NCI-H524 treated with DMSO at 0.1 percent for 48 hours (cell line): ENCODE measurements at places on chromosomes 6 and 20.

DNA sequence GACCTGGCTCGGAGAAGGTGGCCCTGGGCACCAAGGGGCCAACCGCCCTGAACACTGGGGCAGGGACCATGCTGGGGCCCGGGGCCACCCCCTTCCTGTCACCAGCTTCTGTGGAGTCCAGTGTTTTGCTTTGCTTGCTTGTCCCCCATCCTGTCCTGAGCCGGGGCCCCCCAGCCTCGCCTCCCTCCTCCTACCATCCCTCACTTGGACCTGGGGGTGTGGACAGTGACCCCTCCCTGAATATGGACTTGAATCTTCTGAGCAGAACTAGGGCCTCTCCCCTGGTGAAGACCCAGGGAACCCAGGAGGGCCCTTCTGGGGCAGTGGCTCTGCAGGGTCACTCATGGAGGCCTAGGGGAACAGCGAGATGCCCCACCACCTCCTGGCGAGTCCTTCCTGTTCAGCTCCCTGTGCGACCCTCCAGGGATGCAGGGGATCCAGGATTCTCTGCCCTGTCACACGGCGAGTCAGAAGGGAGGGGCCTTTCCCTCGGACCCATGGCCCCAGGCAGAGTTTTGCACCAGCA, 41.6 kb downstream of the VSTM2L start:
- no peak for DNase-seq

- DNase-seq = no peak
Observed at GRCh38 chr20:3980260-3981131, 34.9 kb downstream of the RNF24 start.

DNA sequence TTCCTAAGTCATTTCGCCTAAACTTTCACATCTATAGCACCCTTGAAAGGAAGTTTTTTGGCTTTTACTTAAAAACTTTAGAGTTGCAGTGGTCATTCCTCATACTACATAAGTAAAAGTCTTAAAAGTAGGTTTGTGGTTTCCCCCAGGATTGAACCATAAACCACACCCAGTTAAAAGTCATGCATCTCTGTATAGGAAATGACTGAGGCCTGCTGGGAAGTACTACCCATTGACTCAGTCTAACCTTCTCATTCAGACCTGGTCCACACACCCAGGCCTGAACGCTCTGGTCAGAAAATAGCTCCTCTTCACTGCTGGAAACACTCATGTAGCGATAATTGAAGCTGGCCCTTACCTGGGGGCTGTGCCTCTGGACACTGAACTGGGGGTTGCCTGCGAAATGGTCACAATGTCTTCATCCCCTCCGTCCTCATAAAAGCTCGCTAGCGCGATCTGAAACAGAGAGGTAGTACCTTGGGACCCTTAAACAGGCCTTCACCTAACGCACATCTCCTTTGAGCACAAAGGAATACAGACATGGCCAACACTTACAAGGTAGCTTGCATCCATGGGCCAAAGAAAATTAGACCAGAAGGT, 2.6 kb downstream of the NSFL1C start:
- DNase-seq = no peak

- DNase-seq = no peak
Observed at GRCh38 chr6:138500867-138501446, 1.7 kb upstream of the NHSL1 start.

DNA sequence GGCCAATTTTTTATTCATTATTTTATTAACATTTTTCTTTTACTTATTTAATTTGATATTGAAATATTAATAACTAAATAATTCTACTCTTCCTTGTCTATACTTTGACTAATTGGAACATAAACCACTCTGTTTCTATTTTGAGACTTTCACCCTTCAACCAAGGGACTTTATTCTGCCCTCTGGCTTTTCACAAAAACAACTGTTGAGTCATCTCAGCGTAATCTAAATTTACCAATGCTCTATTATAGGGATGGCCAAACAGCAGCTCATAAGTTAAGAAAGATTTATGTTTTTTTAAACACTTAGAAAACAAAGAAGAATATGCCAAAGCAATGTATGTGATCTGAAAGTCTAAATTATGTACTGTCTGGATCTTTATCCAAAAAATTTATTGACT, 46.7 kb downstream of the DOP1A start:
- no peak for DNase-seq

GRCh38 chr6:114271405-114271804, 71.4 kb downstream of the HS3ST5 start:
- no peak for DNase-seq

DNA sequence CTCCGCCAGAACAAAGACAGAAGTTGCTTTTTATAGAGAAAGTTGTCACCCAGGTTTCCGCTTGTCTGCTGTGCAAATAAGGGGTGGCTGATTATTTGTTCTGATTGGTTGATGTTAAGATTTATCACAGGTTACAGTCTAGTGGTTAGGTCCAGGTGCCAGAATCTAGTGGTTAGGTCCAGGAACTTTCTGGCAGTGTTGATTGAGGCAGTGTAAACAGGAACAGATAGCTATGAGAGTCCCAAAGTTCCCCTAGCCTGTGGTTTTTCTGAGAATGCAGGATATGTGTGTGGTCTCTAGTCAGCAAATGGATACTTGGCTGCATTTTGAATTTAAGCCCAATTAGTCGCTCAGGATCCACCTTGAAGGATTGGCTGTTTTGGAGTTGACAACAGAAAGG, 148.0 kb downstream of the TMEM200A start:
- no peak for DNase-seq

GRCh38 chr20:38999217-38999616, 37.1 kb downstream of the DHX35 start:
- DNase-seq = no peak

DNA sequence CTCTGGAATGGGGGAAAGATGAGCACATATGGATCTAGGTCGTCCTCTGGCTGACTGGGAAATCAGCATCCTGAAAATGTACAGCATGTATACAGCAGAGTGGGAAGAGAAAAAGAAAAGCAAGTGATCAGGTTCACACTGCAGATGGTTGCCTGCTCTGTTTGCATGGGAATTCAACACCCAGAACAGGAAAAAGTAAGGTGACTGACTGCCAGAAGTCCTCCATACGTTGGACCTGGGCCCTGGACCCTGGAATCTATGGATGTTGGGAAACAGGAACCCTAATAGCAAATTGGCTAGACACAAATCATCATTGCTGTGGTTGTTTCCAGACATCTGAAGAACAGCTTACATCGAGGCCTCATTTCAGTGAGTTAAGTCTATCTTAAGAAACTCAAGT, 30.3 kb upstream of the TNFAIP3 start:
- no peak for DNase-seq

- no peak for DNase-seq
Observed at GRCh38 chr6:129874837-129875236, 13.7 kb upstream of the TMEM244 start.

DNA sequence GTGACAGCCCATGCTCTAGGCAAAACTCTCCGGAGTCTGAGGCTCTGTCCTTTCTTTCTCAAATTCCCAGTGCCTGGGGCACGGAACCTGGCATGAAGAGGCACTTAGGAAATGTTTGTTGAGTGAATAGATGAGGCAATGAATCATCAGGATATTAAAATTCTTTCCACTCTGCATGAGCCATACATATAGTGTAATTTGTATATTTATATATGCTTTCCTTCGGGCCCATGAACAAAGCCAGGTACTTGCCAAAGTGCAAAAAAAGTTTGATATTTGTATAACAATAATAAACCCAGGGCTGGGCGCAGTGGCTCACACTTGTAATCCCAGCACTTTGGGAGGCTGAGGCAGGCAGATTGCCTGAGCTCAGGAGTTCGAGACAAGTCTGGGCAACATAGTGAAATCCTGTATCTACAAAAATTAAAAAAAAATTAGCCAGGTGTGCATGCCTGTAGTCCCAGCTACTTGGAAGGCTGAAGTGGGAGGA, 212.3 kb upstream of the ZNF217 start:
- DNase-seq = no peak

GRCh38 chr6:6006006-6006427, 708 bp downstream of the NRN1 start:
- DNase-seq = no peak

DNA sequence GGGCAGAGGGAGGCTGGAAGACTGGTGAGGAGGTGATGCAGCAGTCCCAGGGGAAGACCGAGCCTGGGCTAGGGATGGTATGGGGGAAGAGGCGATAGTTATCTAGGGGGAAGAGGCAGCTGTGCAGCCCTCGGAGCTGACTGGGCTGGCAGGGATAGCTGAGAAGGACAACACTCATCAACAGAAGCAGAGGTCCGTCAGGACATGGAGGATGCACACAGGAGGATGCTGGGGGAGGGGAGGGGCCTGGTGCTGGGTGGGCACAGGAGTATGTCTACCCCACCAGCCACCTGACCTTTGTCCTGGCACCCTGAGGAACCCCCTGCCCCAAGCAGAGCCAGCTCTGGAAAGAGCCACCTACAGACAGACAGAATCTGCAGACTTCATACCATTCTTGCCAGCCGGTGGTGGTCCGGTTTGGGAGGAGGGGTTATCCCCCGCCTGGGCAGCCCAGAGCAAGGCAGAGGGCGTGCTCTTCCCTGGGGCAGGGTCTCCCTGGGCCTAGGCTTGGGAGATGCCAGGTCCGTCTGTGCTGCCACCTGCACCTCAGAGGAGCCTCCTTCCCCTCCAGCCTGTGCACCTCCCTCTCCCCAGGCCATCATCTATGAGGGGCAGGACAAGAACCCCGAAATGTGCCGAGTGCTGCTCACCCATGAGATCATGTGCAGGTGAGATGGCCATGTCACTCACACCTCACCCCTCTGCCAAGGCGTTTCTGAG, 14.9 kb downstream of the EBF4 start:
- DNase-seq = no peak

DNA sequence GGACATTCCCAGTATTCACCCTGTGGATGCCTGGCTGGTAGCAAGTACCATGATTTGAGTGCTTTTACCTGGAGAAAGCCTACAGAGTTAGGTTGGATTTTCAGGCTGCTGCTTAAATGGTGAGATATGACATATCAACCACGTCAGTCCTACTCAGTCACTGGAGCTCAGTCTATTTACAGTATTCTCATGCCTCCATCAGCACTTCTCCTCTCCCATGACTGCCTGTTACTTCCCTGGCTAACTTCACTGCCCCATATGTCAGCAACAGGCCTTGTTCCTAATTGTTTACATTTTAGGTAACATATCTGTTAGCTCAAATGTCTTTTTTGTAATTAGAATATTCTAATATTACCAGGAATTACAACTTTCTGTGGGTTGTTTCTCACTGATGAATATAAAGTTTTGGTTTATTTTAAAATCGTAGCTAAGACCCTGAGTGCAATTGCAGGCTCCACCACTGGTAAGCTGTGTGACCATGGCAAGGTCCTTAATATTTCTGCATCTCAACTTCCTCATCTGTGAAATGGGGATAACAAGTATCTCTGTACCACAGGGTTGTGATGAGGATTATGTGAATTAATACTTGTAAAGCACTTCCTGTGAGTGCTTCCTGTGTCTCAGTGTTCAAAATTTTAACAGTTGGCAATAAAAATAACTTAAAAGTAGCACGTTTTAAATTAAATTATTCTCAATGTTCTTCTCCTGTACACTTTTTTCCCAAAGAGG, 54.3 kb downstream of the RNF144B start:
- DNase-seq = no peak

- no peak for DNase-seq
Observed at GRCh38 chr6:75204959-75205775, 686 bp downstream of the COL12A1 start.

DNA sequence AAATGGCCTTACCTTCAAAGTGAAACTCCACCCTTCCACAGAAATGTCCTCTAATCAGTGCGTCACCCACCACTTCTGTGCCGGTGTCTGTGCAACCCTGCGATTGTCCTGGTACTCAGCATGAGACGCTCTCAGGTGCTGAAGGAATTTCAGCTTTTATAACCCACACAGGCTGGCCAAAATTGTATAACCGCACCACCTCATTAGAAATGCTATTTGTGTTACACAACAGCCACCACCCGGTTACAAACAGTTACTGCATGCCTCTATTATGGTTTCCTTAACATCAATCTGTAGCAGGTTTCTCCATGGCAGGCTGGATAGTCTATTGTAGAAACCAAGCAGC, 51.5 kb downstream of the SLC23A2 start:
- no peak for DNase-seq

- DNase-seq = no peak
Observed at GRCh38 chr6:51330971-51331370, 512.3 kb downstream of the TFAP2B start.

- DNase-seq = no peak
Observed at GRCh38 chr6:35360349-35361138, 18.2 kb downstream of the PPARD start.

- peak; percentile 66 for DNase-seq
Observed at GRCh38 chr6:3209114-3210023, 18.1 kb downstream of the TUBB2B start.

DNA sequence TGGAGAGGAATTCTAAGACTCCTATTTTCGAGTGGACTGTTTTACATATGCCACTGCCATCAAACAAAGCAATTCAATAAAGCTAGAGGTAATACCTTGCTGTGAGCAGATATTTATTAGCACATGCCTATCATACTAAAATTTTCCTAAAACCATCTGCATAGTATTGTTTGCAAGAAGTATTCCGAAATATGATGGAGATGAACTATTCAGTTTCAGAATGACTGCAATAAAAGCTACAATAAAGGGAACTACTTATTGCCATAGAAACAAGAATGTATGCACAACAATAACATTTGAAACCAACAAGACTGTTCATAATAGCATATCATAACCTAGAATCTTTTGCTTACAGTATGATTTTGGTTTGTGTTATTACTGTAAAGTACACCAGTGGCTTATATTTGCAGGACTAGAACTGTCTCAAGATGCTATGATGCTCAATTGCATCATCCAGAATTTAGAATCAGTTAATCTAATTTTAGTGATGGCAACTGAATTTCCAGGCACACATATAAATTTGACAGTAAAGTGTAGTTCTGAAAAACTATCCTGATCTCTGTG, 144.3 kb downstream of the GRIK2 start:
- DNase-seq = no peak

DNA sequence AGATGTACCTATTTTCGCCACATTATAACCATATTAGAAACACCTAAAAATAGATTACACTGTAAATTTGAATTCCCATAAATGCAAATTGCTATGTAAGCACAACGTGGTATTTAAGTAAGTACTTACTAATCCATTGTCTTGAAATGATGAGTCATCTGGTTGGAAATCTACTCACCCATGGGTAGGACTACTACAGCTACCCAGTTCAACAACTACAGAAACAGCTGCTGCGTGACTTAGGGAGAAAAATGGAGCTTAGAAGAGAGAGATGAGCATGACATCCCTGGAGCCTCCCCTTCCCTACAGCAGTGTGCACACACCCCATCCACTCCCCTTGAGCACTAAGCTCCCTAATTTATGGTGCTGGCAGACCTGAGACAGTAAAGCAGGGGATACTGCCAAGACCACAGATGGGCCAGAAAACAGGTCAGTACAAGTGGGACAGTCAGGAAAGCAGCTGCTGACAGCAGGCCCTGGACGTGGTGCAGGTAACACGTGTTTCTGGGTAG, 26.9 kb downstream of the RRAGD start:
- DNase-seq = peak; percentile 98

- DNase-seq = no peak
Observed at GRCh38 chr20:62296724-62297448, 5.9 kb upstream of the ADRM1 start.

DNA sequence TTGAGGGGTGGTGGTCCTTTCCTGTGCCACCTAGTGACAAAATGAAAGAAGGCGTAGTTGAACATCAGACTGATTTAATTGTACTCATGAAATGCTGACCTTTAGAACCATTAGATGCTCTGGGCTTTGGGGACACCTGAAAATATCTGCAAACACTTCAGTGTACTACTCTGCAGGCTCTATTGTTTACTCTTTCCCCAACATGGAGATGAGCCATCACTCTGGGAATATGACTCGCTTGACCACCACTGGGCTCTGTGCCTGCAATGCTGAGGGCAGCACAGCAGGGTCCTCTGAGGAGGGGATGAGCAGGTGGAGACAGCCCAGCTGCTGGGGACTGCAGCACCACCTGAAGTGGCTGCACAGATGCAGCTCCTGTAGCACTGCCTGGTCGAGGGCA, 74.8 kb upstream of the SLC24A3 start:
- DNase-seq = no peak
